ENCODE measurements at places on chromosomes 6 and 20.
A peak's percentile ranks its signal among the peaks of the same experiment; 100 is the strongest.

DNA sequence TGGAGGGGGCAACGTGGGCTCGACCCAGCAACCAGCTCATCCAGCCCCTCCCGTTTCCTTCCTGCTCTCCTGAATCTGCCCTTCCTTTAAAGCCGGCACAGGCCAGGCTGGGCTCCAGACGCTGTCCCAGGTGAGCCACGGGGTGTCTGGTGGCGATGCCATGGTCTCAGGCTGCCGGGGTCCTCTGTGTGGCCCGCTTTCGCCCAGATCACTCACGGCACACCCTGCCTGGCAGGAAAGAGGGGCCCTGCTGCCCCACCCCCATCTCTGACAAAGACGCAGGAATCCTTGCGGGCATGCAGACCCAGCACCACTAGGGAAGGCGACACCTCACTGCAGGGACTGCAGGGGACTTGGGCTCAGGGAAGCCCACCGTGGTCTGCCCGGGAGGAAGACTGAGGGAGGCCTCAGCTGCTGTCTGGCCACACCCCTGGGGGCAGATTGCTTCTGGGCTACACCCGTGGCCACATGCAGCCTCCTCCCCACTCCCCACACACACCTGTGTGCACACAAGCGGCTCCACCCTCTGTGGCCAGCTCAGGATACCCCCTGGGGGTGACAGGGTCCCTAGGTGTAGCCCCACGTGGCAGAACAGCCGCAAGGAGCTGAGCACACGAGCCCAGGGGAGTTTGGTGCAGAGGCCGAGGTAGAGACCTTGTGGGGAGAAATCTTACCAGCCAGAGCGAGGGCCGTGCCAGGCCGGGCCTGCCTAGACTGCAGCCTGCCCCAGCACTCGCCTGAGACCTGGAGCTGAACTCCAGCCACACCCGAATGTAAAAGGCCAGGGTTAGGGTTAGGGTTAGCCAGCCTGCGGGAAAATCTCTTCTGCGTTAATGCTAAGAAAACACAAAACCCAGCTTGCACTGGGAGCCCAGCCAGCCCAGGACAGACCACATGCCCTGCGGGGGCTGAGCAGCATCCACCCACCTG, 104.6 kb downstream of the DLL1 start:
- peak; percentile 88 for DNase-seq

DNA sequence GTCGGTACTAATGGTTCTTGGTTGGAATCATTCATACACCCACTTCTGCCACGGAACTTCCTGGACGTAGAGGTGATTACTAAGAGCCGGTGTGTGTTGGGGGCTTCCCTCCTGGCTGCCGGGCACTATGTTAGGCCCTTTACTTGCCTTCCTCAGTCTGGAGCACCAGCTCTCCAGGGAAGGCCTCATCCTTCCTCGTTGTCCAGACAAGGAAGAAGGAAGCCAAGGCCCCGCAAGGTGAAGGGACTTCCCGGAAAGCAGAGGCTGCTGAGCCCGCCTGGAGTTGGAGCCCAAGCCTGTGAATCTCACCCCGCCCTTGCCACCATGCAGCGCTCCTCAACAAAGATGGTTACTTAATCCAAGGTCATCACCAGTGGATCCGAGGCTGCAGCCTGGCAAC, 26.2 kb downstream of the AAR2 start:
- DNase-seq: no peak

DNA sequence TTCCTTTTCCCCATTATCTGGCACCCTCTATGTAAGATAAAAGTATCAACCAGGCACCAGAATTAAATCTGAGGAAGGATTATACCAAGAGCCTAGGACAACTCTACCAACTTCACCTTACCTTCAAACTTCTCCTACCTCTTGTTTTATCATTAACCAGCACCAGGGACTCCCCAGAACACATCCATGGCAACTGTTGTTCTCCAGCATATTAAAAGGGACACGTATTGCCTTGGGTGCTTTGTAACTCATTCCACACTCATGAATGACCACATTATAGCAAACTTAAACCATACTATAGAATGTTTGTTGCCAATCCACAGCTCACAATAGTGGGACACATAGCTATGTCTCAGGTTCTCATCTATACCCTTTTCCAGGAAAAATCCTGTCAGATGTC, 11.9 kb upstream of the FBXL4 start:
- no peak for DNase-seq

DNA sequence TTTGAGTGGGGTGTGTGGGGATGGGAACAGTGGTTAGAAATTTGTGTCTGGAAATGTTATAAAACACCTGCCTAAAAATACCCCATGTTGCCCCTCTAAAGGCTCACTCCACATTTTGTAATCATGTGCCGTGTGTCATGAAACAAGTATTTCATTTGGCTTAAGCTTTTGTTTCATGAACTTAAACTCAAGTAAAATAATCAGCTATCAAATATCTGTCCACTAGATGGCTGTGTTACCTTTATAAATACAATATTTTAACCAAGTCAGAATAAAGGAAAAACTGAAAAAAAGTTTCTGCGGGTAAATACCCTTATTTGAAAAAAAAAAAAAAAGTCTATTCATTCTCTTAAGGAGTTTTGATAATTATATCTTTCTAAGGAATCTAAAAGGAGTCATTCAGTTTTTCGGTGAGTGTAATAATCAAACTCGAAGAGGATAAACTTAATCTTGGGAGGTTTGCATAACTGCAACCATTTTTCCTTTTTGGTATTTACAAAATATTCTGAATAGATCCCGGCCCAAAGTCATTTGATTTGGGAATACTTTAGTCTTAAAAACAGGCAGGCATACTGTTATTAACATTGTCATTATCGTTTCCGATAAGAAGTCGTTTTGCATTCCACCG, 29.9 kb upstream of the MTRF1L start:
- DNase-seq: no peak
